Kidney glomerular epithelial cell (primary cell): ENCODE measurements at places on chromosomes 5 and 9.
A peak's percentile ranks its signal among the peaks of the same experiment; 100 is the strongest.

- DNase-seq, result no peak
These were observed 1982.2 kb upstream of the C9orf72 start for GRCh38 chr9:29555502-29555901.

DNA sequence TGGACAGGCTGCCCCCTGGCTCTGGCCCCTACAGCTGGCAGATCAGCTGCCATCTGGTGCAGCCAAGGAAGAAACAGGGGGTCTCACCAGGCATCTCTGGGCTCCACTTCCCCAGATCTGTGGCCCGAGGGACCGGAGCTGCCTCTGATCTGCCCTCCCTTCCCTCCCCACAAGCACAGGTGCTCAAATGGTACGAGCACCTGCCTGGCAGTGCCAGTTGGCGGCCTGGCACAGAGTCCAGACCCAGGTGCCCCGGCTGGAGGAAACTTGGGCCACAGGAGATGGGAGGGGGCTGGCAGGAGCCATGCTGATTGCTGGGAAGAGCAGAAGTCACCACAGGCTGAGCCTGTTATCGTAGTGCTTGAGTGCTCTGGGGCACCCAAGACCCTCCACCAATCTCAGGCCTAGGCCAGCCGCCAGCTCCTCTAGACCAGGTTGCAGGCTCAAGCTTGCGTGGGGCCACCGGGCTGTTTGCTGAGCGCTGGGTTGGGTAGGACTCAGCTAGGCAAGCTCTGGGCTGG, 5.0 kb upstream of the CAMK2A start:
- DNase-seq, result no peak

DNA sequence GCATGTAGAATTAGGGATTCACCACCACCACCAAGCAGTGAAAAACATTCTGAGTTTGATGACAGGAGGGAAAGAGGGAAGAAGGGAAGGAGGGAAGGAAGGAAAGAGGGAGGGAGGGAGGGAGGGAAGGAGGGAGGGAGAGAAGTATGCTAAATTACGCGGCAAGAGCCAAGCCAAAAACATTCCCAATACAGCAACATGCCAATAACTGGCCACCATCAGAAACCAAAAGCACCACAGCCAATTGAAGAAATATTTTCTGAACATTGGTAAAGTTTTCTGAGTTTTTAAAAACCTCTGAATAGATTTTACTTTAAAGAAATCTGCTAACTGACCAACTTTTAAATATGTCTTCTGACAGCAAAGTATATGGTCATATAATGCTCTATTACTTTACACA, 36.0 kb downstream of the FNIP1 start:
- DNase-seq, result no peak

GRCh38 chr9:119435076-119435475, 65.8 kb upstream of the BRINP1 start:
- no peak for DNase-seq

DNA sequence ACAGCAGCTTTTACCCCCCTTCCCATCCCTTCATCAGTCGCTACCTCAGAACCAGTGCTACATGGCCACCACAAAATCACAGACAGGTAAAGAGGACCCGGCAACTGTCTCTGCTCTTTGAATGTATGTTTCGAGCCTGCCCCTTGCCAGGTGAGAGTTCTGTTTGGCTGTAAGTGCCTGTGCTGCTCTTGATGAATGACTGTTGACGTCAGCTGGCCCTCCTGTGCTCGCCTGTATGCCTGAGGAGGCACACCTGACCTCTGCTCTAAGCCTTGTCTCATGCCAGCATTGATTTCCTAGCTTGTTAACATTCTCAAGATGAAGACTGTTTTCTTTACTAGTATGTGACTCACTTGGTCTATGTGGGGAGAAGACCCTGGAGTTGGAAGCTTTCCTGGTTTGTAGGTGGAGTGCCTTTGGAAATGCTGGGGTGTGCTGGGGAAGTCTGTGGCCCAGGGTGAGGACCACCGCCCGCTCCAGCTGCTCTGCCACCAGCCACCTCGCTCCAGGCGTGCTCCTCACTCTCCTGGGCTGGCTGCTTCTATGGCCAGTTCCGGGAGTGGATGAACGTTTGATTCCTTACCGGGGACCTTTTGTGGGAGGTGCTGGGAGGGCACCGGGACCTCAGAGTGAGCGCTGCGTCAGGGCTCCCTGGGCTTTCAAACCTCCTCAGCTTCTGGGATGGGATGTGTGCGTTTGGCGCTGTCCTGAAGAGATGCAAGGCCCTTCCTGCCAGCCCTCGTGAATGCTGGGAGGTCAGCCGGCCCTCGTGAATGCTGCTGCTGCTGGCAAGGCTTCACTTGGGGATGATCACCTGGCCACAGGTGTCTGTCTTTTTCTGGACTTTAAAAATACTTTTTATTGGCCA, 109.9 kb downstream of the EHMT1 start:
- no peak for DNase-seq

DNA sequence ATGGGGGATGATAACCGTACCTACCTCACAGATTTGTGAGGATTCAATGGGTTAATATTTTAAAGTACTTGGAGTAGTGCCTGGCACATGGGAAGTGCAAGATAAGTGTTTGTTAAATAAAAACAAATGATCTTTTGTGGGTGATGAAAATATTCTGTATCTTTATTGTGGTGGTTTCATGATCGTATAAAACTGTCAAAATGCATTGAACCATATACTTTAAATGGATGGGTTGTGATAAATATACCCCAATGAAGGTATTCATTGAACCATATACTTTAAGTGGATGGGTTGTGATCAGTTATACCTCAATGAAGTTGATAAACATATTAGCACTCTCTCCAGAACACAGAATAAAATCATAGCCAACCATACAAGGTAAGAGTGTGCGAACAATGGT, 234.5 kb downstream of the CRB2 start:
- no peak for DNase-seq

DNA sequence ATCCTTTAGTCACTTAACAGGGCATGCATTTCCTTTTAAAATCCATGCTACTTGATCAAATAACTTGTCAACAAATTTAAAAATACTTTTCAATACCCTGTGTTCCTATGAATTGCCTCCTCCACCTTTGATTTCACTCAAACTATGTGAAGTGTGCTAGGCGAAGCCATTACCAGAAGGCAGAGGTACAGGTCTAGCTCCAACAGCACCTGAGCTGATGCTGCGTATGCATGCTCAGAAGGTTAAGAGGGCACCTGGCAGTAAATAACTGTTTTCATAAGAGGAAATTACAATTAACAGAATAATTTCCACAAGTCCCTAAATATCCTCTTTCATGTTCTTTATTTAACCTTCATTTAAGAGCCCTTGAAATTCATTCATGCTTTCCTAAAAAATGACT, 251.8 kb downstream of the EFNA5 start:
- no peak for DNase-seq

GRCh38 chr5:138660051-138660572, 84.9 kb upstream of the HSPA9 start:
- DNase-seq, result no peak

GRCh38 chr9:22623236-22623635, 176.6 kb downstream of the DMRTA1 start:
- no peak for DNase-seq

DNA sequence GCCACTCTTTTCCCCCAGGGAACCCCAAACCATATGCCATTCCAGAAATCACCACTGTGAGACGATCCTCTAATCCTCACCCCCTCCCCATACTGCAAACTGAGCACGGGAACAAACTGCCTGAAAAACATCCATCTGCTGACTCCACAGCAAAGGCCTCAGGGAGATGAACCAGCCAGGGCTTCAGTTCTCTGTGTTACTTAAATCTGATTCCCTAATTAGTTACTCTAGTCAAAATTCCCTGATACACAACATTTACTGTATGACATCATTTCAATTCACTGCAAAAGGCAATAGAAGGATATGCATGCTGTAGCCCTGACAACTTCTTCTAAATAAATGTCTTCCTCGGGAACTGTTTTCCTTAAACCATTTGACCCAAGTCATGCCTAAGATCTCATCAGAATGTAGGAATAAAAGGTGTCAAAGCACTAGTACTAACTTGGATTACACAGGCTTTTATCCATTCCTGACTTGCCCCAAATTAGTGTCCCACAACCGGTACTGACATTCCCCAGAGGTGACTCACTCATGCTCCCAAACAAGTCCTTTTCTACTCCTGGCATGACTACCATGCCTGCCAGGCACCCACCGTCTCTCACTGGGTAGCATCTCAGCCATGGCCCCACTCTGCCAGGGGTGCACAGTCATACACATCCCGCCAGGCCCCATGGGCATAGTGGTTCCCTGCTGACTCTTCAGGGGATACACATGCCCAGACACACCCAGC, 35.0 kb downstream of the MTX3 start:
- peak; percentile 55 for DNase-seq

DNA sequence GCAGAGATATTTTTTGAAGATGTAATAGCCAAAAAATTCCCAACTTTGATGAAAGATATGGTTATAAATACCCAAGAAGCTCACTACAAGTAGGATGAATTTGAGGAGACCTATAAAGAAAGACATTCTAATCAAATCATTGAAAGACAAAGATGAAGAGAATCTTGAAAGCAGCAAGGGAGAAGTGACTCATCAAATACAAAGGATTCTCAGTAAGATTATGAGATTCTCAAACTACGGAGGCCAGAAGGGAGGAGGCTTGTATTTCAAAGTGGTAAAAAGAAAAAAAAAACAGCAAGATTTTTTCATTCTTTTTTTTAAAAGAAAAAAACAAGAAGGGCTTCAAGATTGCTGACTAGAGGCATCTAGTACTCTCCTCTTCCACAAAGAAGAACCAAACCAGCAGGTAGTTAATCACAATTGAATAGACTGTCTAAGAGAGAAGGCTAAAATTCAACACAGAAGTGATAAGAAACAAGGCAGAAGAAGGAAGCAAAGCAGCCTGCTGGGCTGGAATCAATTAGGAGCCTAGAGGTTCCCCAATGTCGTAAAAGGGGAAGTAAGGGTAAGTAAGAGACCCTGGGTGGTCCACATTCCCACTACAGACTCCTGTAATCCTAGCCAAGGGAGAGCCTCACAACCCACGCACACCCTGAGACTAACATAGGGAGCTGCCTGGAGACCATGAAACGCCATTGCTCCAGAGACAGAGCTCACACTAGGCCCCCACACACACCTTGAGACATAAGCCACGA, 59.1 kb upstream of the NIPAL4 start:
- no peak for DNase-seq

- no peak for DNase-seq
These were observed 659.9 kb downstream of the ISL1 start for GRCh38 chr5:52043137-52043536.

DNA sequence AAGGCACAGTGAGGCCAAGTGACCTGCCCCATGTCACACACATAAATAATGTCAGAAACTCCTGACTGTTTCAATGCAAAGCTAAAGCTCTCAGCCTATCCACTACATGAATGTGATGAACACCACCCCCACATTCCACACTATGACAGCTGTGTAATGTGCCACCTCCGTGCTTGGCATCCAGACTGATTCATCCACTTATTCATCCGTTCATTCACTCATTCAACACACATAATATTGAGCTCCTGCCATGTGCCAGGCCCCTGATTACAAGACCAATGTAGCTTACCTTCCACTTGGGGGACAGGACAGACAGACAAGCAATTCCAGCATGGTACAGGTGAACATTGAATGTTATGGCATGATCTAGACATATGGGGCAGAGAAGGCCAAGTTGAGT, 46.2 kb upstream of the FABP6 start:
- peak; percentile 10 for DNase-seq

DNA sequence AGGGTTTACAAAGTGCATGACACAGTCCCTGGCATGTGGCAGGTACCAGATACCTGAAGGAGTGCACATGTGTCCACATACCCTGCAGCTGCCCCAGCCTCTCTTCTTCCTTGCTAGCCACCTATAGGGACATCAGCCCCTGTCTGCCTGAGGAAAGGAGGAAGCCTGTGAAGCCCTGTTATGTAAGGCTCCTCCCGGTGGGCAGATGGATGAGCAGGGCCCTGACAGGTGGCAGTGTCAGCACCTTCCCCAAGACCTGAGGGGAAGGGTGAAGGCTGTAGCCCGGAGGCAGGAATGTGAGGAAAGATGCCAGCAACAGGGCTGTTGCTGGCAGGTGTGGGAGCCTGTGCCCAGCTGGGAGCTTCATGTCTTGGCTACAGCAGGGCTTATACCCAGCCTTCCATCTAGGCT, 21.7 kb downstream of the TCF7 start:
- DNase-seq, result no peak

GRCh38 chr5:129246088-129246487, 151.5 kb downstream of the ISOC1 start:
- DNase-seq, result no peak

DNA sequence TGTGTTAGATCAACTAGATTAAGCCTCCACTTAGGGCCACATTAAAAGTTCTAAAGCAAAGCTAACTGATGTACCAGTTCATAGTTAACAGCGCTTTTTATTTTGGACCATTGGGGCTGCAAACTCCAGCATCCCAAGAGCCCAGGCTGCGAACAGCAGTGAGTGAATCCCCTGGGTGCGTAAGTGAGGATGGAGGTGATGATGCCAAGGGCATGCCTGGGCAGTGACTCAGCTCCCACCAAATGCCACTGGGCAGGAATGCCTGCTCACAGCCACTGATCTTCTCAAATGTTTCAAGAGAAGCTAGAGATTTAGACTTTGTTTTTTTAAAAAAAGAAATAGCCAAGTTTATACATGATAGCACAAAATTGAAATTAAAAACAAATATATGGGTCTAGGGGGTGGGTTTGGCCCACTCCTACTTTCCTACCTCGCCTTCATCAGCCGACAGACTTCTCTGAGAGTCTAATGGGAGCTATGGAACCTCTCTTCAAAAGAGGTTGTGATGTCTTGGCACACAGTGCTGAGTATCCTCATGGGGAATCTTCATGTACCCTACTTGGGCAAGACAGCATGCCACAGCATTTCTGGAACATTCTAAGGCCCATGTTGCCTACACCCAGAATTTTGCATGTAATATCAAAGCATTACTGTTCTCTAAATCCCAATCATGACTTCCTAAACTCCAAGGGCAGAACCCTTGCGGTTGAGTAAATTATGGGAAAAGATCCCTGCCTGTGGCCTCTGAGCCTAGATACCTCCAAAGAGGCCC, 398.1 kb downstream of the EBF1 start:
- DNase-seq, result peak; percentile 83

DNA sequence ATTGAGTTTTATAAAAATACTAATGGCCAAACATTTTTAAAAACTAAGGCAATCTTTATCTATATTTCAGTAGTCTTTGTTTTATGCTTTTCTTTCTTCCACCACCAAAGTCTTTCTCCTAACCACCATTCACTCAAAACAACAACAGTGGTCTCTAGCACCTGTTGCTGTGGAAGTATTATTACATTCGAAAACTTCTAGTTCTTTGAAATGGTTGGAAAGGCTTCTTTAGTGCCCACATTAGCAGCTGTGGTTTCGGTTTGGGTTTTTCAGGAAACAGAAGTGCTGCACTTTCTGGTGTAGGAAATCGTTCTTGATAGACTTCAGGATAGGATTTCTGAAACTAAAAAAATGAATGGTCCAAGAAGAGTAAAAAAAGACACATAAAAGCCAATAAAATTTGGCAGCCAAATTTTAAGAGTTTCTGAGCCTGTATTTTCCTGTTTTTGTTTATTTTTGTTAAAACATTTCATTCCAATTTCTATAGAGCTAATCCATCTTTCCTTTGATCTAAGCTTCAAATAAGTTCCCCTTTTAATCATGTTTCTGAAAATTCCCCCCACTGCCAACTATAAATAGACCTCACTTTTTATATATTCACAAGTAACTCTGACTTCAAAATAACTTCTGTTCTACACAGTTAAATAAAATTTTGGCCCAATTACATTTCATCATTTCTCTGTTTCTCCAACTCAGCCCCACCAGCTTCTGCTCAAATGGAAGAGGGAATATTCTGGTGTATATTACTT, 102.2 kb downstream of the DEPDC1B start:
- DNase-seq, result no peak

- DNase-seq, result no peak
These were observed 219.9 kb upstream of the GLRA1 start for GRCh38 chr5:152144556-152144955.
